ENCODE measurements at places on chromosomes 11 and 22. TPM values are rescaled to one million over a fixed set of nuclear protein-coding genes. Genes with fewer than 3 reads are reported as not detected.

YAP1 gene
- polyA plus RNA-seq, result 75.4 TPM

THRSP gene
- polyA plus RNA-seq, result 0.14 TPM

SMIM35 gene
- polyA plus RNA-seq, result 0.16 TPM

TMEM86A gene
- polyA plus RNA-seq, result 4.4 TPM

GGT5 gene
- polyA plus RNA-seq, result 7.8 TPM

CRYBB3 gene
- polyA plus RNA-seq, result 0.58 TPM

UBQLN3 gene
- polyA plus RNA-seq, result not detected

GNAZ gene
- 2.3 TPM for polyA plus RNA-seq

CASP1 gene
- polyA plus RNA-seq, result 6.7 TPM

UCP3 gene
- polyA plus RNA-seq, result 2.1 TPM

MUC15 gene
- not detected for polyA plus RNA-seq

SLC17A6 gene
- polyA plus RNA-seq, result not detected

PARVA gene
- polyA plus RNA-seq, result 70.0 TPM

APOA1 gene
- 4.8 TPM for polyA plus RNA-seq

BTG4 gene
- not detected for polyA plus RNA-seq

PTPN5 gene
- 0.27 TPM for polyA plus RNA-seq

TREH gene
- 0.39 TPM for polyA plus RNA-seq

C11orf98 gene
- 33.1 TPM for polyA plus RNA-seq

FGF3 gene
- not detected for polyA plus RNA-seq

SAA4 gene
- not detected for polyA plus RNA-seq

SLC6A5 gene
- polyA plus RNA-seq, result not detected

SLC5A1 gene
- polyA plus RNA-seq, result not detected

RFPL2 gene
- polyA plus RNA-seq, result not detected

PISD gene
- polyA plus RNA-seq, result 17.2 TPM

SPON1 gene
- 39.4 TPM for polyA plus RNA-seq

BACE1 gene
- 39.6 TPM for polyA plus RNA-seq

PGR gene
- polyA plus RNA-seq, result 0.03 TPM

MRGPRX4 gene
- not detected for polyA plus RNA-seq

KLHL35 gene
- 3.2 TPM for polyA plus RNA-seq

KCTD17 gene
- 22.7 TPM for polyA plus RNA-seq

OR51B5 gene
- polyA plus RNA-seq, result 0.37 TPM

Measured in muscle of arm (tissue), 14 donors.